ENCODE measurements at places on chromosomes 1 and 21. TPM values are rescaled to one million over a fixed set of nuclear protein-coding genes. Genes with fewer than 3 reads are reported as not detected.
A peak's percentile ranks its signal among the peaks of the same experiment; 100 is the strongest.

DNA sequence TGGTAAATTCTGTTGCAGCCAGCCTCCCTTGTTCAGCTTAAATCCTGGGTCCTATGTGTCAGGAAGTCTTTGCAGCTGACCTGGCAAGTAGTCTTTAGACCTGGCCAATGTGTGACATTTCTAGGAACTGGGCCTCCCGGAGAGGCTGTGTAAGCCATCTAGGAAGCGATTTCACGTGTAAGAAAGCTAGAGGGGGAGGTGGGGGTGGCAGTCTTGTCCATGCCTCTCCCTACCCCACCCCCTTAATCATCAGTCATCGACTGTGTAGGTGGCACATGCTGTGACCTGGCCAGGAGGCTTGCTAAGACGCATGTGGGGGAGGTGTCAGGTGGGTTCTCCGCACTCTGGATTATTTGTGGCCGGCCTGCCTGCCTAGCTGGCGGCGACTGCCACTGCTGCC lies 8.4 kb downstream of the C1orf226 start:
- no peak overlapping the region for H3K27ac ChIP-seq
- no peaks in the 10 kb centered on the region for H3K4me1 ChIP-seq
- no peaks in the 10 kb centered on the region for H3K36me3 ChIP-seq
- H3K27me3 ChIP-seq = no peaks in the 10 kb centered on the region
- DNase-seq = no peak

GRCh38 chr1:149997585-149998262 lies 12.8 kb downstream of the OTUD7B start:
- H3K27me3 ChIP-seq = no peaks in the 10 kb centered on the region
- peaks cover 22% of the 10 kb centered on the region for H3K36me3 ChIP-seq
- no peak for DNase-seq
- H3K4me3 ChIP-seq = no peak overlapping the region

DNA sequence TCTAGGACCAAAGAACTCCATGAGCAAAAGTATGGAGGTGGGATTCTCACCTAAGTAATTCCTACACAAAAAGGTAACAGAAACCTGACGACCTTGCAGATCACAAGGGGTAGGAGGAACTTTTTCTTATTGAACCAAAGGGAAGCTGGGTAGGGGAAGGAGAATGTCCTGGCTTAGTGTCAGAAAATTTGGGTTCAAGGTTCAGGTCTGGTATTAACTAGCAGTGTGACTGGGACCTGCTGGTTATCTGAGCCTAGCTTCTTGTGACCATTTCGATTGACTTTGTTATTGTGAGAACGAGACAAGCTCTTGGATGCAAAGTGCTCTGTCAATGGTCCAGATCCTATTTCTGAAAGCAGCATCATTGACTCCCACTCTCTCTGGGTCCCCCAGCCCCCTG lies 5.0 kb upstream of the SNX27 start:
- no peak overlapping the region for H3K4me3 ChIP-seq
- H3K27ac ChIP-seq = peak overlapping the region; percentile 82
- H3K4me1 ChIP-seq = peaks cover 52% of the 10 kb centered on the region

DNA sequence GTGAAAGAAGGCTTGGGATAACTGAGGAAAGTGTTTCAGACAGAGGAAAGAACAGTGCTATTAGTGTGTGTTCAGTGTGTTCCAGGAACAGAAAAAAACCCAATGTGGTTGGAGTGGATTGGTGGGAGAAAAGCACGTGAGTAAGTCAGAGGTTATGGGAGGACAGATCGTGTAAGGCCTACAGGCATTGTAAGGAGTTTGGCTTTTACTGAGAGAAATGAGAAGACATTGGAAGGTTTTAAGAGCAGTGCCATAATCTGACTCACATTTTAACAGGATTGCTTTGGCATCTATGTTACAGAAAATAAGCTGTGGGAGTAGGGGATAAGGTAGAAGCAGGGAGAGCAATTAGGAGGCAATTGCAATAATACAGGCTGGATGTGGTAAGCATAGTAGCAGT lies 4.8 kb downstream of the ARPC5 start:
- peaks cover 31% of the 10 kb centered on the region for H3K4me1 ChIP-seq
- H3K36me3 ChIP-seq = peaks cover 62% of the 10 kb centered on the region
- H3K4me3 ChIP-seq = no peak overlapping the region
- DNase-seq = no peak
- no peak overlapping the region for H3K27ac ChIP-seq

DMRTA2 gene
- not detected for total RNA-seq

MACO1 gene
- total RNA-seq = 9.6 TPM

NHLH2 gene
- not detected for total RNA-seq
